Activated naive CD4-positive, alpha-beta T cell treated with anti-CD3 and anti-CD28 coated beads, Interleukin-2, amount 50 U/mL, for 16 hours (primary cell): ENCODE measurements at places on chromosomes 6 and 20.

DNA sequence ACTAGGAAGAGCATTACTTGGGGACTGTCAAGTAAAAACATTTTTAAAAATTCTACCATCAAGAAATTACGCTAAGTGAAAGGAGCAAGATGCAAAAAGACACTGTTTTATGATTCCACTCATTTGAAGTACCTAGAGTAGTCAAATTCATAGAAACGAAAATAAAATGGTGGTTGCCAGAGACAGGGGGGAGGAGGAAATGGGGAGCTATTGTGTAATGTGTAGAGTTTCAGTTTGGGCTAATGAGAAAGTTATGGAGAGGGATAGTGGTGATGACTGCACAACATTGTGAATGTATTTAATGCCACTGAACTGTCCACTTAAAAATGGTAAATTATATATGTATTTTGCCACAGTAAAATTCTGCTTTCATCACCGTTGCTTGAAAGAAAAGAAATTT, 83.8 kb downstream of the UST start:
- no peak for DNase-seq

- DNase-seq, result no peak
Observed at GRCh38 chr6:112622036-112622435, 274.9 kb downstream of the RFPL4B start.

DNA sequence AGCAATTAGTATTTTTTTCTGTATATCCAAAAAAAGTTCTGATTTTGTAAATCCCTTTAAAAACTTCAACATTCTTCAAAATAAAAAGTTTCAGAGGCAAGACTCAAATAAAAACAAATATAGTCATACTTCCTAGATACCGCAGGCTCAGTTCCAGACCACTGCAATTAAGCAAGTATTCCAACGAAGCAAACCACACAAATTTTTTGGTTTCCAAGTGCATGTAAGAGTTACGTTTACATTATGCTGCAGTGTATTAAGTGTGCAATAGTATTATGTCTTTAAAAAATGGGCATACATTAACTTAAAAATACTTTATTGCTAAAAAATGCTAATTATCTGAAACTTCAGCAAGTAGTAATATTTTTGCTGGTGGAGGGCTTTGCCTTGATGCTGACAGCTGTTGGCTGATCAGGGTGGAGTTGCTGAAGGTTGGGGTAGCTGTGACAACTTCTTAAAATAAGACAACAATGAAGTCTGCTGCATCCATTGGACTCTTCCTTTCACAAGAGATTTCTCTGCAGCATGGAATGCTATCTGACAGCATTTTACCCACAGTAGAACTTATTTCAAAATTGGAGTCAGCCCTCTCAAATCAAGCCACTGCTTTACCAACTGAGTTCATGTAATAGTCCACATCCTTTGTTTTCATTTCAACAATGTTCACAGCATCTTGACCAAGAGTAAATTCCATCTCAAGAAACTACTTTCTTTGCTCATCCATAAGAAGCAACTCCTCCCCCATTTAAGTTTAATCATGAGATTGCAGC, 46.0 kb downstream of the PHIP start:
- no peak for DNase-seq

- DNase-seq, result no peak
Observed at GRCh38 chr20:1926237-1926636, 31.0 kb downstream of the SIRPA start.
